ENCODE measurements at places on chromosomes 3 and 15. TPM values are rescaled to one million over a fixed set of nuclear protein-coding genes. Genes with fewer than 3 reads are reported as not detected.

DNA sequence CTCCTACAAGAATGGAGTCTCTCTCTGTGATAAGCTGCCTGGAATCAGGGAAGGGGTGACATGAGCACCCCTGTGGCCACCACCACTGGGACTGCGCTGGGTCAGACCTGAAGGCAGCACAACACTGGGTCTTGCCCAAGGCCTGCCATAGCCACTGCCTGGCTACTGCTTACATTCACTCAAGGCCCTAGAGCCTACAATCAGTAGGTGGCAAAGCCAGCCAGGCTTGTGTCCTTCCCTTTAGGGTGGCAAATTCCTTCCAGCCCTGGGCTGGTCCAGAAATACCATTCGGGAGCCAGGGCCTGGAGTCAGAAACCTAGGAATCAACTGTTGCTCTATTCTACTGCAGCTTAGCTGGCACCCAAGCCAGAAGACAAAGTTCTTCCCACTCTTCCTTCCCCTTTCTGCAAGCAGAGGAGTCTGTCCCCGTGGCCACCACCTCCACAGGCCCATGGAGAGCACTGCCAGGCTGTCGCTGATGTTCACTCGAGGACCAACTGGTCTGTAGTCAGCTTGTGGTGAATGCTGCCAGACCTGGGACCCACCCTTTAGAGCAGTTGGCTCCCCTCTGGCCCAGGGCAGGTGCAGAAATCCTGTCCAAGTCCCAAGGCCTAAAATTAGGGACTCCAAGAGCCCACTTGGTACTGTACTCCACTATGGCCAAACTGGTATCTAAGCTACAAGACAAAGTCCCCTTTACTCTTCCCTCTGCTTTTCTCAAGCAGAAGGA lies 307.4 kb downstream of the THSD4 start:
- no peak for DNase-seq

Gene CHRD
- not detected for total RNA-seq

Gene SV2B
- total RNA-seq, result not detected

DNA sequence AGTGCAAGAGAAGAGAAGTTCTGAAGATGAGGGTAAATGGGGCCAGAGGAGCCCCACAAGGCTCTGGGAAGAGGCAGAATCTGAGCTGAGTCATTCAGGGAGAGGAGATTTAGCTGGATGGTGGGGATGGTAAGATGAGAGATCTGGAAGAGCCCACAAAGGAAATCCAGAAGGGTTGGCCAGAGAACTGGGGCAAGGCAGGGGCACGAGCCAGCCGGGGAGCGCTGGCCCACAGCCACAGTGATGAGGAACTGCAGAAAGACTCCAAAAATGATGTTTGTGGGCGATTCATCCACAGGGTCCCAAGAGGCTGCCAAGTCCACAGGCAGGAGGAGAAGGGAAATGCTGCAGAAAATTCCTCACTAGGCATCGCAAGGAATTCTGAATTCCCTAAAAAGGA lies 75.9 kb upstream of the ATP2B2 start:
- no peak for DNase-seq

Gene LYZL4
- not detected for total RNA-seq

Gene TLR9
- total RNA-seq, result 0.10 TPM

DNA sequence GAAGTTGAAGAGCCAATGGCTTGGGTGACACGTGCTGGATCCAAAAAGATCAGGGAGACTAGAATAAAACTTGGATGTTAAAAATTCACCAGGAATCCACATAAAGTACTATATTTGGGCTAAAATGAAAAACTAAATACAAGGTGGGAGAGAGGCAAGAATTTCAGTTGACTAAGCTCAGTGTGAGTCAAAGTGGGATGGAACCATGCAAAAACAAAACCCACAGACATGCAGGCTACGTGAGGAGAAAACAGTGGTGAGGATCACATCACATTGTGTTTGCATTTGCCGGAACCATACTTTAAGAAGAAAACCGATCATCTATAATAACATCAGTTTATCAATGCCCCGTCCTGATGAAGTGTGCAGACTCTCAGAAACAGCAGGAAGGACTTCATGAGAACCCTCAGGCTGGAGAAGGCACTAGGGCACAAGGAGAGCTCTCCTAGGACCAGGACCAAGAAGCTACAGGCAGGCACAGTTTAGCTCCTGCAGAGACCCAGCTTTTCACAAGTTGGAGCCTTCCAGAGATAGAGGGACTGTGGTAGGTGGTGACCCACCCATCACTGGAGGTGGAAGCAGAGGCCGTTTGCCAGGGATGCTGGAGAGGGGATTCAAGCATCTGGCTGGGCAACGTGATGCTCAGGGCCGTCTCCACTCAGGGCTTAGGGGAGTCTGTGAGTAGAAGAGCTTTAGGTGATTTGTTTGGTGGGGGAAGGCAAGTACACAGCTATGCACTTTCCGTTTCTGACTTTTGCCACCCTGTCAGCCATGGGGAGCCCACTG lies 29.0 kb upstream of the NR2E3 start:
- DNase-seq, result no peak

Gene COL6A5
- total RNA-seq, result not detected

GRCh38 chr3:106825962-106826605 lies 551.2 kb upstream of the CCDC54 start:
- no peak for DNase-seq

- DNase-seq, result no peak
Observed at GRCh38 chr3:37072892-37073291, 79.6 kb downstream of the MLH1 start.

Gene SLC22A14
- total RNA-seq, result 0.28 TPM

Gene PFKFB4
- 11.1 TPM for total RNA-seq

Gene GLDN
- total RNA-seq, result not detected

Gene SNURF
- 7.8 TPM for total RNA-seq

DNA sequence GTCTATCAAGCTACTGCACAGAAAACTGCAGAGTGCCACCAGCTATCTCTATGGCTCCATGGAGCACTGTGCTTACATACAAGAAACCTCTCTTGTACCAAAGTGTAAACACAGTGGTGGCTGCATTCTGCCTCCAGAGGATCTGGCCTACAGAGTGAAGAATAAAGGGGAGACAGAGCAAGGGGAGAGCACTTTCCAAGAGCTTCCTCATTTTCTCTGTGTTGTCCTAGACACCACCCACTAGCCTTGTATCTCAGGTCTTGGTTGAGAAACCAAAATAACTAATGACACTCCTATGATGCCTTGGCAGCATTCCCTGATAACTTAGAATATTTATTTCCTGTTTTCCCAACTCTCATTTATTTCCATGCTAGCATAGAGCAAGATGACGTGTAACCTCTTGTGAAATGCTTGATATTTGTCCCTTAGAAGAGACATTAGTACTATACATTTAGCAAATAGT lies 56.9 kb upstream of the PHLDB2 start:
- DNase-seq, result no peak

GRCh38 chr15:71329497-71330260 lies 214.4 kb downstream of the THSD4 start:
- DNase-seq, result no peak

DNA sequence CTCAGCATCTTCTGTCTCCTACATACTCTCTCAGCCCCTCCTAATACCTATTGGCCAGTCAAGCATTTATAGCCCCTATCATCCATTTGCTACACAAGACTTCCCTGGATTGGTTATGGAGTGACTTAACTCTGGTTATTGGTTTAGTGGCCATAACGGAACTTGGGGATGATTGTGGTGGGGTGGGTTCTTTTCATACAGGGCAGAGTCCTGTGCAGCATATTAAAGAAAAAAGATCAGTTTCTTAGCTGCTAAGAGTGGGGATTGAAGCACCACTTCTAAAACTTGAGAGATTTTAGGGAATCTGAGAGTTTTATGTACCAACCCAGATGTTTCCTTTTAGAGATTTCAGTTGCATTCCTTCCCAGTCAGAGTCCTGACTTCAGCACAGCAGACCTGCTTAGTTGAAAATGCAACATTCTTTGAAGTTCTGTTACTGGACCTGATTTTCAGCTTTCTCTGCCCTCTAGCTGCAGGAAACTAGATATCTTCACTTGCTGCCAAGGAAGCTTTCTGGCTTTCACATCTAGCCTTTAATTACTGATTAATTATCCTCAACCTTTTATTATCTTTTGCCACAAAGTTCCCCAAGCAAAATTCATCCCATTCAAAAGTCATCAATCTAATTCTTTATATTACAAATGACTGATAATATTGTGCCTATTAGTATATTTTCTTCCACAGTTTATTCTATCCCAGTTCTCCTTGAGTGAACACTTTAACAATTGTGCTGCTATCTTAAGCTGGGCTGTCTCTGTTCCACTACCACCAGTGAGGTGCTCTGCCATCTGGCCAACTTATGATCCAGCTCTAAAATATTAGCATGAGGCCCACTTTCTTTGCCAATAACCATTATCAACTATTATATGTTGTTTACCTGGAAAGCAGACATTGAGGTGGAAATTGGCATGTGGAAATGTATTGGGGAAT lies 906.0 kb upstream of the ALCAM start:
- DNase-seq, result no peak

Gene SH3GL3
- total RNA-seq, result not detected

Gene TNNC1
- not detected for total RNA-seq

Gene RLBP1
- 0.48 TPM for total RNA-seq

- DNase-seq, result no peak
Observed at GRCh38 chr3:49462222-49462621, 7.8 kb upstream of the DAG1 start.

Gene IL20RB
- total RNA-seq, result 8.7 TPM

DNA sequence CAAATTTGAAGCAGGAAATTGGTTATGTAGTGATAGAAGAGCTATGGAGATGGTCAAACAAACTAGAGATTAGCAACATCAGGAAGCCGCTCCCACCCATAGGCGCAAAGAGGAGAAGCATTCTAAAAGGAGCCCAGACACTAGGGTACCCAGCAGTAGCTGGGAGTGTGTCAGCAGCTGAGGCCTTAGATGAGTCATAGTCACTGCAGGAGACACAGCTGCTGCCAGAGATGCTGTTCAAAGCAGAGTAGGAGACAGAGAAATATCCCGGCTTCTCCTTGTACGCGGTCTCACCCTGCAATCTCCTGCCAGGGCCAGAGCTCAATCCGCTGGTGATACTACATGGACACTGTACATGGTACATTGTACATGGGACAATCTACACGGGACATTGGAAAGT lies 61.9 kb downstream of the VGLL3 start:
- DNase-seq, result no peak

Gene MRAS
- 2.8 TPM for total RNA-seq

- no peak for DNase-seq
Observed at GRCh38 chr3:69628951-69629350, 110.3 kb upstream of the MITF start.

DNA sequence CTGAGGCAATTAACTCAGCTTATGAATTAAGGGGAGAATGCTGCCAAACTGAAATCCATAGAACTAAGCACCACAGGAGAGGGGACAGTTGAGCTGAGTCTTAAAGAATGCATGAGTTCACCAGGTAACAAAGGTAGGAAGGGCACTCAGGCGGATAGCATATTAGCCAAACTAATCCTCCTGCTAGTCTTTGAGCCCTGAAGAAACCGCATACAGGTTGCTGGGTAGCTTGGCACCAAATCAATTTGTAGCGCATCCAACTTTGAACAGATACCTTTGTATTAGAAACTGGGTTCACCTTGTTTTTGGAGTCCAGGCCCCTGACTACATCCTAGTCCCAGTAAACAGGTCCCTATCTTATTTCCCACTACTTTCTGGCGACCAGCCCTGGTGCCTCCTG lies 93.7 kb downstream of the FRMD4B start:
- no peak for DNase-seq

Gene KBTBD13
- total RNA-seq, result not detected

GRCh38 chr3:146390957-146391356 lies 78.4 kb downstream of the PLSCR2 start:
- no peak for DNase-seq

- DNase-seq, result no peak
Observed at GRCh38 chr15:74502301-74502700, 38.7 kb upstream of the ARID3B start.

Gene PRR23A
- not detected for total RNA-seq

- no peak for DNase-seq
Observed at GRCh38 chr15:59242649-59243048, 36.0 kb downstream of the LDHAL6B start.

Gene AADAC
- total RNA-seq, result not detected

DNA sequence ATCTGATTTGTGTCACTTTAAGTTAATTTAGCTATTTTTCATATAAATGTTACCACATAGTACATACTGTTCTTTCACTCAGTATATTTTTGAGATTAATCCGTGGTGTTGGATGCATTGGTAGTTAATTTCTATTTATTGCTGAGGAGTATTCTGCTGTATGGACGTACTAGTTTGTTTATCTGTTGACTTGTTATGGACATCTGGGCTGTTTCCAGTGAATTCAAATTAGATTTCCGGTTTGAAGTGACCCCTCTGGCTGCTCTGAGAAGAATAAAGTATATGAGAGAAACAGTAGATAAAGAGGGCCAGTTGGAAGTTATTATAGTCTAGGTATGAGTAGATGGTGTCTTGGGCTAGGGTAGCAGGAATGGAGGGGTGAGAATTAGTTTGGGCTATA lies 15.6 kb downstream of the KAT2B start:
- no peak for DNase-seq

DNA sequence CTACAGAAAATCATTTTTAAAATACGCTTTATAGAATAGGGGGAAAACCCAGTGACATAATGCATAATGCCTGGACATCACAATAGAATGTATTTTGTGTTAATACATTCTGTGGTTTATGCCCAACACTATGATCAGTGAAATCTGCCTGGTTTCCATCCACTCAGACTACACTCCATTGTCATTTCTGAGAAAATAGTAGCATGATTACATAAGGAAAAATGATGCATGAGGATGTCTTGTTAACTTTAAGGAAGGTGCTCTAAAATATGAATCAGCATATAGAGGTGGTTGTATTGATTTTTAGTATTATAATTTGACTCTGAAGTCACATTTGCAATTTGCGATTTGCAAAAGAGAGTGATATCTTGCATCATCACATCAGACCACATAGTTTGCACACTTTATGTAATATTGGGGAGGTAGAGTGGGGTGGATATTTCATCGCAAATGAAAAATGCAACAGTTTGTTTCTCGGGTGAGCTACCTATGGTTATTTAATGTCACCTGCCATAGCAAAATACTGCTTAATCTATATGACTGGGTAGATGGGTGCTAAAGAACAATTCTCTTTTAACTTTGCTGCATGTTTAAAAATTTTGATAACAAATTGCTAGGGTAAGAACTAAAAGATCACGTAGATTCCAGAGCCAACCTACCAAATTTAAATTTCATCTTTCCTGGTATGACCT lies 403.9 kb downstream of the IL5RA start:
- DNase-seq, result no peak

GRCh38 chr3:161415506-161416231 lies 44.4 kb upstream of the SPTSSB start:
- no peak for DNase-seq

Gene ITGA11
- total RNA-seq, result 0.17 TPM

- DNase-seq, result peak; percentile 35
Observed at GRCh38 chr15:73930790-73931281, 4.6 kb downstream of the LOXL1 start.

- no peak for DNase-seq
Observed at GRCh38 chr3:106643684-106644161, 733.5 kb upstream of the CCDC54 start.

- no peak for DNase-seq
Observed at GRCh38 chr3:133905376-133905775, 9.7 kb upstream of the RAB6B start.

DNA sequence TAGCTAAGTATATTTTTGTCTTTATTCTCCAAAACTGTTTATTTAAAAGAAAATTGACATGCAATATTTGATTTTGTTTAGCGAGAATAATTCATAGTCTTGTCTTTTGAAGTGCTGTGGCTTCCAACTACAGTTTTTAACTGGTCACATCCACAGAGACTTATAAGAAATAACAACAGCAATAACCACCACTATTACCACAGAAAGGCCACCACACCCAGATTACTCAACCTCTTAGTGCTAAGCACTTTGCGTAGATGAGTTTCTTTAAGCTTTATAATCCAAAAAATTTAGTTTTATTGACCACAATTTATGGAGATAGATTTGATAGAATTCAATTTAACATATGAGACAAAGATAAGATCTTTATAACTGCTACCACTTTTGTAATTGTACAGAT lies 468.4 kb upstream of the UBE2E2 start:
- DNase-seq, result no peak

Data from natural killer cell treated with Interleukin-12 subunit alpha and Interleukin-12 subunit beta and Interleukin-15 and Interleukin-18, amount 100 ng/mL, for 72 hours (primary cell).